ENCODE measurements at places on chromosomes 1 and 21.

DNA sequence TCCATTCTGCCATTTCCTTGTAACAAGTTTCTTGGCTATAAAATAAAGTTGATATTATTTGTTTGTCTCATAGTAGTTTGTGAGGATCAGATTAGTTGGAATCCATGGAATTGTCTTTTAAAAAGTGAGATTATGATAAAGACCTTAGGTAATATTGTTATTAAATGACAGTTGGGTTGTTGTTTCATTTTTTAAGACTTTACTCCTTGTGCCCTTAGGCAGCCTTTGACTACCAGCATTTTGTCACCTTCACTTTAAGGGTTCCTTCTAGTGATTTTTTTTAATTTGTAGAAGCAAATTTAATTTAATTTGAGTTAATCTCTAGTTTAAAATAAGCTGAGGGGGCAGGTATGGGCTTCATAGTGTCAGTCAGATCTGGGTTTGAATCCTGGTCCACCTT, 84.6 kb upstream of the ZNF326 start:
- no peak for DNase-seq

DNA sequence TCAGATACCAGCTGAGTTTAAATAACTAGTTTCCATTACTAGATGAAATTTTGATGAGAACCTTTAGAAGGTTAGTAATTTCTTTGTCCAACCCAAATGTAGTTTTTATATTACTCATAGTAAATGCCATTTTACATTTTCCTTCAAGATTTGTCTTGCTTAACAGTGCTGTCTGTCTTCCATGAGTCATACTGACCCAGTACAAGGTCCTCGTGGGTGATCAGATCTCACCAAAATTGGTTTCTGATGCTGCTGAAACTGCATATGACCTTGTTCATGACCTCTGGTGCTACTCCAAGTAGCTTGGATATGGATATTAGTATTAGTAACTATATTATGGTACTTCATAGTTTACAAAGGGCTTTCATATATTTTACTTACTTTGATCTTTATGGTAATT, 207.1 kb downstream of the RYR2 start:
- DNase-seq = no peak

GRCh38 chr1:204841798-204842197, 28.9 kb upstream of the NFASC start:
- no peak for DNase-seq

DNA sequence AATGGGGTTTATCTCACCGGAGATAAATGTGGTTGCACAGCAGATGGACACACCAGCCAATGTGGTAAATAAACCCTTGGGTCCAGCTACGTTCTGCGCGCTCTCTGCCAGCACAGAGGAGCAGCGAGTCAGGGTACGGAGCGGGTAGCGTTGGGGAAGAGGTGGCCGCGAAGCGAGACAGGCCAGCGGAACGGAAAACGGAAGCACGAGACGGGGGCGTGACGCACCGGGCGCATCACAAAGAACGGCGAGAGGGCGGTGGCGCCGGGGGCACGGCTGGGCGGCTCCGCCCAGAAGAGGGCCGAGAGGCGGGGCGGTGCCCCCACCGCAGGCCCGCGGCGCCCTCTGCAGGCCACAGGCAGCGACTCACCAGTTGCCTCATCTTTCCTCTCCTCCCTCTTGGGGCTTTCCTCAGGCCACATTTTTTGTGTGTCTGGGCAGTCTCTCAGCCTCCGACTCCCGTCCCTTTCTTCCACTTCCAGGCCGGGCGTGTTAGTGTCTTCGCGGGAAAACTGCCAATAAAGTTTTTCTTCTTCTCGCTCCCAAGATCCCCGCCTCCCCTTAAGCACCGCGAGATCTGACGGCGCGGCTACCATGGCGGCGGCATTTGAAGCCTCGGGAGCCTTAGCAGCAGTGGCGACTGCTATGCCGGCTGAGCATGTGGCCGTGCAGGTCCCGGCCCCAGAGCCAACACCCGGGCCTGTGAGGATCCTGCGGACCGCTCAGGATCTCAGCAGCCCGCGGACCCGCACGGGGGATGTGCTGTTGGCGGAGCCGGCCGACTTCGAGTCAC, at the start of gene DDX20:
Gene DDX20, plus strand, starts transcription at position 571 of the 793 bp plus-strand sequence. Its CDS starts 24 bp downstream, at position 595.
- DNase-seq = peak; percentile 93

DNA sequence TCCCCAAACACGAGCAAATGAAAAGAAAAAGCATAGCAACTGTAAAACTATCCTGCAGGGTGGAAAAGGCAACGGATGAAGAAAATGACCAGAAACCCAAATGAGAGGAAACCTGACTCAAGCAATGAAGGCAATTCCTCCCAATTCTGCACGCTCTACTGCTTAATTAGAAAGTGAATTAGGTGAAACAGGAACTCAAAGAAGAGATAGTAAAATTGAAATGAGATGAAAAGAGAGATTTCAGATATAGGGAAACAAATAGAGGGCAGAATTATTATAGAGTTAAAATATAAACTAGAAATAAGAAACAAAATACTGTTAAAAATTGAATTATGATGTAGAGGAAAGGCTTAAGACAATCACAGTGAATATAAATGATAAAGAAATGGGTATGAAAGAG, 27.5 kb upstream of the ITPKB start:
- no peak for DNase-seq

- no peak for DNase-seq
These were observed 20.0 kb upstream of the ALDH4A1 start for GRCh38 chr1:18922319-18922726.

DNA sequence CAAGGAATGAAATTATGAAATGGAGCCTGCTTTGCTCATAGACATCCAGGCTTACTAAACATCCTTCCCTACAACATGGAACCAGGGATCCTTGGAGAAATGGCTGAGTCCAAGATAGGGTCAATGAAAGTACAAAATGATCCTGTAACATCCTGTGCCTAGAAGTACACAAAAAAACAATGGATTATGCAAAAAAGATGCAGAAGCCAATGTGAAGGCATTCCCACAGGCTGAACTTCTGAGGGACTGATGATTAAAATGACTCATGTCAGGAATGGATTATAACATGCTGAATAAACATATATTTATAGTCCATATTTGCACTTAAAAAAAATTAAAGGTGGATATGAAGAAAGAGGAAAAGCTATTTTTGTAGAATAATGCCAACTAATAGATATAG, 10.4 kb upstream of the HOOK1 start:
- no peak for DNase-seq

DNA sequence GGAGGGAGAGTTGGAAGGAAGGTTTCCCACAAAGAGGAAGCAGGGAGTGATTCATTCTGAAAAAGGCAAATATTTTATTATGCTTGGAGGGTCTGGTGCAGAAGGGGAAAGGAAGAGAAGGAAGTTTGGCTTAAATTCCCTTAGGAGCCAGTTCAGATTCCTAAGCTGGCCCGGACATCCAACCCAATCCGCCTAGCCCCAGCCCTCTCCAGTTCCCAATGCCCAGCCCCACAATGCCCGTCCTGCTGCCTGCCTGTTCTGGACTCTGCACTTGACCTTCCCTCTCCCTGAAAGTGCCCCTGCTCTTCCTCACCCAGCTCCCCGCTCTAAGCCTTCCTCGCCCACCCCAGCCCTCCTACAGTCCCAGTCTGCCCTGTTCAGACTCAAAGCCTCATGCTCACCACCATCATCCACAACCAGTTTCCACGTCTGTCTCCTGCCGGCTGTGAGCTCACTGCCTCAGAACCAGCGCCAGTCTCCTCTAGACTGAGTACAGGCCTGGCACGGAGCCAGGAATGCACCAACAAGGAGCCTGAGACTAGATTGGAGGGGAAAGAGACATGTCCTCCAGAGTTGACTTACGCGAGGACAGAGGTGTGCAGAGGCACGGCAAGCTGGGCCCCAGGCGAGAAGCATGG, 18.9 kb downstream of the CAPN2 start:
- DNase-seq = no peak

DNA sequence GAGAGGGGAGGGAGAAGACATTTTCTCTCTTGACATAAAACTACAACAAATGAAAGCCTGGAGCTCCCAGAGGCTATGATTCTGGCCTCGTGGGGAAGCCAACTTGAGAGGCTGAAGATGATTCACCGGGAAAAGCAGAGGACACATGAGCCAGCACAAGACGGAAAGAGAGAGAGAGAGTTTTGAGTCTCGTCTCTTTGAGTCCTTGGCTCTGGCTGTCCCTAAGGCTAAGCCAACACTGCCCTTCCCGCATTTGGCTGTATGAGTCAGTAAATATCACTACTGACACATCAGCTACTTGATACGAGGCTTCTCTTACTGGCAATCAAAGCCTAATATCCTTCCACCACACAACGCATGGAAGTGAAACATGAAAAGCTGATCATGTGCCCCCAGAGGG, 95.5 kb downstream of the GRIK3 start:
- DNase-seq = no peak

GRCh38 chr1:94989911-94990473, 63.1 kb upstream of the CNN3 start:
- no peak for DNase-seq

DNA sequence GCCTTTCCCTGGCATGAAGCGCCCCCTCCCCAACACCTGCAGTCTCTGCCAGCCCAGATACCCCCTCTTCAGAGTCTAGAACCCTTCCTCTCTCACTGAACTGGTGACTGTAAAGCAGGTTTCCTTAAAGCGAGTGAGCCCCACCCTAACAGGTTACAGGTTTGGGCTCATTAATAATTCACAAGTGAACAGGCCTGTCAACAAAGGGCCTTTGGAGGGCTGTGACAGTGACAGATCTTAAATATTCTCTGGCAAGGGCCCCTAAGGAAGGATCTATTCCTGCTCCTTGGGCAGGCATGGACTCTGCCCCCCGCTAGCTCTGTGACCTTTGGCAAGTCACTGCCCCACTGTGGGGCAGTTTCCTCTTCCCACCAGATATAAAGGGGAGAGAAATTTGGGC, 5.6 kb upstream of the TTC39A start:
- DNase-seq = no peak

DNA sequence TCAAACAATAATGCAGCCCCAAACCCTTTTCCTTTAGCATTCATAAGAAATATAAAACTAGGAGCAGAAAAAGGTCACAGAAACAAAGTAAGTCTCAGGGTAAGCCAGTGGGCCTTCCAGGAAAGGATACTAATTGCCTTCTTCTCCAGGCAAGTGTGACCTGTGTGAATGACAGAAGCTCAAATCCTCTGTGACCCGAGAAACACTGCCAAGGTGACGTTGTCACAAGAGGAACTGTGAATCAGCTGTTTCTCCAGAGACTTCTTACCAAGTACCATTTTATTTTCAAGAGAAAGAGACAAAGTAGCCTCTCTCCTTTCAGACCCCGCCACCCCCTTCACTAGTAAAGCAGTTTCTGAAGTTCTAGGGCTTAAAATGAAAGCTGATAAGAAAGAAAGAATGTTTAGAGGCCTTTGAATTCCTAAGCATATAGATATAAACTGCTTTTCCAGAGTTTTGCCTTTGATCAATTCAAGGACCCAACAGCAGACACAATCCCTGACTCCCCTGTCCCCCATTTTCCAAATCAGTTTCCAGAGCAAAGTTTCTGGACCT, 155.6 kb downstream of the NUF2 start:
- no peak for DNase-seq

- DNase-seq = no peak
These were observed 50.4 kb downstream of the GLIS1 start for GRCh38 chr1:53688381-53689102.

DNA sequence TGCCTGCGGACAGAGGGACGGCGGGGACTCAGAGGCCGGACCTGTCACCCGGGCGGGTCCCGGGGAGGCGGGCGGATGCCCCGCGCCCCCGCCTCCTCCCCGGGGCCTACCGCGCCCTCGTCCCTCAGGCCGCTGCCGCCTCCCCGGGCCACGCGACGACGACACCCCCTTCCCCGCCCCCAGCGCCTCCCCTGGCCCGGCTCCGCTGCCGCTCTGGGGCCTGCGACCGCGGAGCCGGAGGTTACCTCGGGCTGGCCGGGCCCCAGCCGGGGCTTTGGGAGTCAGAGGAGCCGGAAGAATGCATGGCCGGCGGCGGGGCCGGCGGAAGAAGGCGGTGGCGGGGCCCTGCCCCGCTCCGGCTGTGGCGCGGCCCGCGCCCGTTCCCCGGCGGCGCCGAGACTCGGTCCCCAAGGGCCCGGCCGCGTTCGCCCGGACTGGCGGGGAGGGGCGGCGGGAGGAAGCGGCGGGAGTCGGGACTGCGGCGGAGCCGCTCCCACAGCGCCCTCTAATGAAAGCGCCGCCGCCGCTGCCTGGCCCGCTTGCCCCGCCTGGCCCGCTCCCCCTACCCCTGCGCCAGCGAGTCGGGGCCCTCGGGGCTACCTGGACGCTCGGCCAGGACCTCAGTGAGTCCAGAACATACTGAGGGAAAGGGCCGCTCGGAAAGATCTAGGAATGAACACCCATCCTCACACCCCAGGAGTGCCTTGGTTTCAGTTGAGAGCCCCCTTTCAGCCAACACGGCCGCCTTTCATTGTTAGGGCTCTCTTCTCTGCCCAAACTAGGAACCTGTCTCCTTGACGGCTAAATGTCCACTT, at the start of gene LPGAT1:
Gene LPGAT1, minus strand, starts transcription at position 436 of the 815 bp plus-strand sequence. CDS start 1,467 bp downstream, outside the sequence.
- peak; percentile 68 for DNase-seq

DNA sequence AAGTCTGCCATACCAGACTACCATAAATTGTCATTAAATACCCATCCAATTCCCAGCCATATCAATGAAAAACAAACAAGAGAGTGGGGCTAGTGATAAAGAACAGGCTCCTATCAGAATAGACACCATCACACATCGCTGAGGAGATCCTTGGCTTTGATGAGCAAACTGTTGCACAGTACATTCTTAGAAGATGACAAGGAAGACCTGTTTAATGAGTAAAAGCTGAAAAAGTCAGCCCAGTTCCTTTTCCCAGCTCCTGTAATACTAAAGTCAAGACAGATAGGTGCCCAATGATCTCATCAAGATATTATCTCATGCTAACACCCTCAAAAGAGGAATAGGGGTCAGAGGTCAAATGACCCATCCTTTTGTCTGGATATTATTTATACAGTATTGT, 164.5 kb upstream of the COA6 start:
- no peak for DNase-seq

DNA sequence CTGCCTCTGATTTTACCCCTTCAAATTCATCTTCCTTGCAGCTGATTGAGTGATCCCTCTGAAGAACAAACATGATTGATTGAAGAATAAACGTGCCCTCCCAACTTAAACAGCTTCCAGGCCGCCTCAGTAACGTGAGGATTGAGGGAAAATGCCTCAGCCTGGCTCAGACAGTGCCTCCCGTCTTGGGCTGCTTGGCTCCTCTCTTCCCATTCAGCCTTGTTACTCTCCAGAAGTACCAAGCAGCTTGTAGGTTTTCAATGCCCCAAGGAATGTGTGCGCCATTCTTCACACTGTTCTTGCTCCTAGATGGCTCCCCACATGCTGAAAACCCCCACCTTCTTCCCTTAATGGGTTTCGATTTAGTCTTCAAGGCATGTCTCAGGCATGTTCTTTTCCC, 51.8 kb downstream of the ST6GALNAC5 start:
- no peak for DNase-seq

Measured in NCI-H1930 (cell line).